ENCODE measurements at places on chromosomes 1 and 21.
A peak's percentile ranks its signal among the peaks of the same experiment; 100 is the strongest.

DNA sequence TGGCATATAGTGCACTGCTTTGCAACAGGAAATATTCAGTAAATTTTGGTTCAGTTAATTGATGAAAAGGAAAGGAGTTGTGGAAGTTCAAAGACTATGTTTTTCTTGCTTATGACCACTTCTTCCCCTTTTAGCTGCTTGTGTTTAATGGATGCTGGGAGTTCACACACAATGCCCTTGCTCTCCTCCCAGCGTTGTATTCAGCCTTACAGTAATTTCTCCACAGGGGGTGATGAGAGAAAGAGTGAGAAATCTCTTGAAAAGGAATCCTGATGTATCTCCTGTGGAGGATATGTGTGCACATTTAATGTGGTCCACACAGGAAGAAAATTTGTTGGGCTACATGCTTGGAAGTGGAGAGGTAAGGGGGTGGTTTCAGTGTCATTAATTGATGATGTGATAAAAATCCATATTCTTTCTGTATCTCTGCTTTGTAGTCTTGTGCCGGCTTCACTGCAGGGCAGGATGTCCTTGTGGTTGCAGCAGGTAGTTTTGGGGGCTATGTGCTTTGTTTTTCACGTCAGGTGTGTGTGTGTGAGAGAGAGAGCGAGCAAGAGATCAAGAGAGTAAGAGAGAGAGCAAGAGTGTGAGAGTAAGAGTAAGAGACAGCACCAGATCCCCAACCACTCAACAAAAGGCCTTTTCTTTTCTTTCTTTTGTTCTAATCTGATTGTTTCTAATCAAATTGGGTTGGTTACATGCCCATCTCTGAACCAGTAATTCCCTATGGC, 204.4 kb downstream of the RWDD3 start:
- DNase-seq = no peak

DNA sequence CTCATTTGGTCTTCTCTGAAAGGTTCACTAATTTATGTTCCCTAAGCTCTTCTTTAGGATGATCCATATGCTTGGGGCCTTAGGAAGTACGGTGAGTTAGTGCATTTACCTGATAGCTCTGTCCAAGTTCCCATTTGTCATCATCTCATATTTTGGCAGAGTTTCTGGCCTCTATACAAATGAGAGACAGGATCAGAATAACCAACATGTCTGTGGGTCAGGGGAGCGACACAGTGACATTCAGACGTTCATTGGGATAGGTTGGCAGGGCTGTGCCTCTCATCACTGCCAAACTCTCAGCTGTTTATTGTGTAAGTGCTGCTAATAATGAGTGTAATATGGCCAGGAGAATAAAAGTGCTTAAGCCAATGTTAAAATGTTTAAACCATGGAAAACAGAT, 561.1 kb upstream of the ZRANB2 start:
- no peak for DNase-seq

DNA sequence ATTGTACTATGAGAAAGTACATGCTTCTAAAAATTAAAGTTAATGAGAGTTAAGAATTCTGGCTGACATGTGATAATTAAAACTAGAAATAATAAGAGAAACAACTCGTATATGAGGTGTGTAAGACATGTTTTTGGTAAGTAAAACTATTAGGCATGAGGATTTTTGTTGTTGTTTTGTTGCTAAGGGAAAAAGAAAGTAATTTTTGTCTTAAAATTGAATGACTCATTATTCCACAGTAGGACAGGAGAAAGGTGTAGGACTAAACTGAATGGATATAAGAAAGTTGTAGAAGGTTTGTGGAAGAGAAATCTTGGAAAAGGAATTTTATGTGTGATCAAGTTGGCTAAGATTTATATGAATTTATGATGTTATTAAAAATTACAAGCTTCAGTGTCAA, 54.8 kb downstream of the TBX19 start:
- DNase-seq = no peak

- DNase-seq = peak; percentile 57
Measured at GRCh38 chr1:203216274-203217138, 13.0 kb downstream of the CHIT1 start.

- no peak for DNase-seq
Measured at GRCh38 chr1:55035904-55036303, 3.4 kb upstream of the PCSK9 start.

GRCh38 chr21:34192646-34193285, 119.4 kb downstream of the MRPS6 start:
- no peak for DNase-seq

Measured in stimulated activated CD4-positive, alpha-beta T cell treated with anti-CD3 and anti-CD28 coated beads, Interleukin-2, amount 100 ng/mL, for 48 hours (primary cell).